ENCODE measurements at places on chromosomes 16 and 17. TPM values are rescaled to one million over a fixed set of nuclear protein-coding genes. Genes with fewer than 3 reads are reported as not detected.

DNA sequence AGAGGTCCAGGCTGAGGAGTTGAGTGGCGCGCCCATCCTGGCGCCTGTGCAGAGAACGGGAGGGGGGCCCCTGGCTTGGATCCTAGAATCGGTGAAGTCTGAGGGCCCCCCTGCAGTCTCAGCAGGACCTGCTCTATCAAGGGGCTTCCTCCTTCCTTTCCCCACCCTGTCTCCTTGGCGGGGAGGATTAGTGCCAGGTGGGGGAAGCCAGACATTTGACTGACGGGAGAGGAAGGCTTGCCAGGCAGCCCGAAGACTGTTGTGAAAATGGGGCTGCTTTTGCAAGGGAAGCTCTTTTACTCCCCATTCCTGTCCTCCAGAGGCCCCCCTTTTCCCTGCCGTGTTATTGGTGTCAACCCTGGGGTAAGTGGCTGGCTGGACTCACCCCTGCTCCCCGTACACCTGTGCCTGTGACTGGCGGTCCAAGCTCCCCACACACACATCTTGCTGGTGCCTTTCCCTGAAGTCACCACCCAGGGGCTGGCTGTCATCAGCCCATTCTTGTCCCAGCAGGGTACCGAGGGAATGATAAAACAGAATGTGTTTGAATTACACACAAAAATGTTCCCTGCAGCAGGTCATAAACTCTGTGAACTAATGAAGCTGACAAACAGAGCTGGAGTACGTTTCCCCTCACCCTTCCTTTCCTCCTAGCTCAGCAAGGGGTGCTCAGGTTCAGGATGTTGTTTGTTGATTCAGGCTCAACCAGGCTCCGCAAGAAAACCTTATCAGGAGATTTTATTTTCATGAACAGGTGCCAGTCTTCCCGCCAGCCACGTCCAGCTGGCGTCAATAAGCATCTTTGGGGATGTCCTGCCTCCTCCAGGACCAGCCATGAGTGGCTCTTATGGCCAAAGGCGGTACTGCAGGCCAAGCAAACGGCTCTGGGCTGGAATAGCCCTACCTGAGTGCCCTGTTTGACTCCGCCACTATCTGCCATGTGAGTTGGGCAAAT, 4.4 kb upstream of the ARMC7 start:
- peaks cover 42% of the 10 kb centered on the region for H3K4me1 ChIP-seq
- H3K36me3 ChIP-seq: peaks cover 2% of the 10 kb centered on the region
- H3K27me3 ChIP-seq: no peaks in the 10 kb centered on the region
- H3K27ac ChIP-seq: peak overlapping the region; percentile 10
- no peak overlapping the region for H3K4me3 ChIP-seq

GRCh38 chr16:19555938-19556771, 652 bp downstream of the VPS35L start:
- H3K27me3 ChIP-seq: no peaks in the 10 kb centered on the region
- DNase-seq: no peak
- peak overlapping the region; percentile 67 for H3K27ac ChIP-seq
- H3K4me3 ChIP-seq: peak overlapping the region; percentile 35

- H3K36me3 ChIP-seq: no peaks in the 10 kb centered on the region
- H3K27ac ChIP-seq: no peak overlapping the region
- no peak for DNase-seq
- H3K4me3 ChIP-seq: no peak overlapping the region
- no peaks in the 10 kb centered on the region for H3K27me3 ChIP-seq
- H3K4me1 ChIP-seq: no peaks in the 10 kb centered on the region
These were observed 287.4 kb downstream of the HAPSTR1 start for GRCh38 chr16:9378876-9379275.

The LITAF gene
- total RNA-seq: 136 TPM

- peak; percentile 63 for DNase-seq
- no peaks in the 10 kb centered on the region for H3K36me3 ChIP-seq
- no peaks in the 10 kb centered on the region for H3K27me3 ChIP-seq
- H3K4me3 ChIP-seq: no peak overlapping the region
These were observed 15.4 kb upstream of the KATNB1 start for GRCh38 chr16:57720142-57720575.

DNA sequence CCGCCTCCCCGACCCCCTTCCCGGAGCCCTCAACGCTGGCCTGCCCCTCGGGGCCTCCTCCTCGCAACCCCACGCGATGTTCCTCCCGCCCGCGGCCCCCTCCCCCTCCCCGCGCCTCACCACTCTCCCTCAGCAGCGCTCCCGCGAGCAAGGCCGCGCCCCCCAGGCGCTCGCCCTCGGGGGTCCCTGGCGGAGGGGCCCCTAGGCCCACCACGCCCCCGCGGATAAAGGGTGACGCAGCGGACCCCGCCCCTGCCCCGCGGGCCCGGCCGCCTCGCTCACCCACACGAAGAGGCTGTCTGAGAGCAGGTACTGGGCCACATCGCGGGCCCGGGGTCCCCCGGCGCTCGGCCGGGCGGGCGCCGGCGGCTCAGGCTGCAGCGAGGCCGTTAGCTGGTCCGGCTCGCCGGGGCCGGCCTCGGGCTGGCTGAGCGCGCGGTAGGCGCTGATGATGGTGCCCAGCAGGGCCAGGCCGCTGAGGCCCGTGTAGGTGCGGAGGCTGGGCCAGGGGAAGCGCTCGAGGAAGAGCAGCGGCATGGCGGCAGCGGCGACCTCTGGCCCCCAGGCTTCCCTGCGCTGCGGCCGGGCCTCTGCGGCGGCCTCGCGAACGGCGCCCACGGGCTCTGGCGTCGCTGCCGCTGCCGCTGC, 430 bp downstream of the AMFR start:
- H3K27ac ChIP-seq: peak overlapping the region; percentile 55
- H3K4me3 ChIP-seq: peak overlapping the region; percentile 83
- DNase-seq: peak; percentile 20
- peaks cover 48% of the 10 kb centered on the region for H3K4me1 ChIP-seq

The HID1 gene
- total RNA-seq: 19.7 TPM

- no peaks in the 10 kb centered on the region for H3K36me3 ChIP-seq
- H3K27ac ChIP-seq: no peak overlapping the region
- H3K4me3 ChIP-seq: no peak overlapping the region
- no peaks in the 10 kb centered on the region for H3K27me3 ChIP-seq
- H3K4me1 ChIP-seq: no peaks in the 10 kb centered on the region
These were observed 18.6 kb downstream of the RAD51C start for GRCh38 chr17:58710948-58711552.

The GAS2L2 gene
- total RNA-seq: not detected

- H3K4me3 ChIP-seq: no peak overlapping the region
- H3K4me1 ChIP-seq: peaks cover 58% of the 10 kb centered on the region
- no peaks in the 10 kb centered on the region for H3K27me3 ChIP-seq
- no peaks in the 10 kb centered on the region for H3K36me3 ChIP-seq
- DNase-seq: peak; percentile 76
These were observed 24.0 kb downstream of the METRNL start for GRCh38 chr17:83103200-83103942.

GRCh38 chr17:75152922-75153779, 1.2 kb downstream of the JPT1 start:
- no peaks in the 10 kb centered on the region for H3K36me3 ChIP-seq
- no peaks in the 10 kb centered on the region for H3K27me3 ChIP-seq
- peak; percentile 16 for DNase-seq
- peaks cover 10% of the 10 kb centered on the region for H3K4me1 ChIP-seq
- peak overlapping the region; percentile 30 for H3K4me3 ChIP-seq
- no peak overlapping the region for H3K27ac ChIP-seq

The DPEP3 gene
- not detected for total RNA-seq

The GPR179 gene
- 0.13 TPM for total RNA-seq
